NCI-H187 (cell line): ENCODE measurements at places on chromosomes 6 and 20.

- DNase-seq: no peak
These were observed 6.2 kb downstream of the ULBP2 start for GRCh38 chr6:149948011-149948410.

- DNase-seq: no peak
These were observed 72.8 kb downstream of the MDGA1 start for GRCh38 chr6:37624606-37625574.

- no peak for DNase-seq
These were observed 405.8 kb downstream of the PHF3 start for GRCh38 chr6:64041373-64041772.

GRCh38 chr6:168163096-168163731 lies 84.2 kb upstream of the FRMD1 start:
- no peak for DNase-seq

- DNase-seq: no peak
These were observed 4.6 kb downstream of the IP6K3 start for GRCh38 chr6:33742092-33742491.

GRCh38 chr6:19755181-19755580 lies 82.0 kb upstream of the ID4 start:
- no peak for DNase-seq

GRCh38 chr6:77324866-77325265 lies 138.4 kb downstream of the HTR1B start:
- no peak for DNase-seq

- DNase-seq: no peak
These were observed 1066.8 kb upstream of the CITED2 start for GRCh38 chr6:140441256-140441655.

- DNase-seq: no peak
These were observed 18.2 kb upstream of the IL22RA2 start for GRCh38 chr6:137191670-137192069.

DNA sequence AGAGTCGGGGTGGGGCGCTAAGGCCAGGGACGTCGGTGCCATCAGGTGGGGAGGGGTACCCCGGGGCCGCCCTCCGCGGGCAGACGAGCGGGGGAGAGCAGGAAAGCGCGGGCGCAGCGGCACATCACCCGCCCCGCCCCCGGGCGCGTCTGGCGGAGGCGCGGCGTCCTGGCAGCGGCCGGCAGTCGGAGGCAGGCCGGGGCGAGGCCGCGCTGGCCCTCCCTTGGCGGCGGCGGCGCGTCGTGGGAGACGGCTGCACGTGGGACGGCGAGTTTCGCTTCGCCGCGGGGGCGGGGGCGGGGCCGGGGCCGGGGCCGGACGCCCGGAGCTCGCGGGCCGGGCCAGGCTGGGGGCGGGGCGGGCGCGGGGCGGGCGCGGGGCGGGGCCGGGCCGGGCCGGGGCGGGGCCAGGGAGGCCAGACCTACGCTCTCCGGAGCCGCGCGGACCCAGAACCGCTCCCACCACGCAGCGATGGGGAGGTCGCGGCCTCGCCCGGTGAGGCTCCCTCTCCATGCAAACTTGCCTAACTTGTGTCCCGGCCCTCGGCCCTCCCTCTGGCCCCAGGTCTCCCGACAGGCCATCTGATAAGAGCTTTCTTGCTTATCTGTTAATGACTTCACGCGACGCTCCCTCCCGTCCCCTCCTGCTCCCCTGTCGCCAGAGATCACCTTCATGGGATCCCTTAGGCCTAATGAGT lies 12.5 kb downstream of the ITPR3 start:
- peak; percentile 11 for DNase-seq

DNA sequence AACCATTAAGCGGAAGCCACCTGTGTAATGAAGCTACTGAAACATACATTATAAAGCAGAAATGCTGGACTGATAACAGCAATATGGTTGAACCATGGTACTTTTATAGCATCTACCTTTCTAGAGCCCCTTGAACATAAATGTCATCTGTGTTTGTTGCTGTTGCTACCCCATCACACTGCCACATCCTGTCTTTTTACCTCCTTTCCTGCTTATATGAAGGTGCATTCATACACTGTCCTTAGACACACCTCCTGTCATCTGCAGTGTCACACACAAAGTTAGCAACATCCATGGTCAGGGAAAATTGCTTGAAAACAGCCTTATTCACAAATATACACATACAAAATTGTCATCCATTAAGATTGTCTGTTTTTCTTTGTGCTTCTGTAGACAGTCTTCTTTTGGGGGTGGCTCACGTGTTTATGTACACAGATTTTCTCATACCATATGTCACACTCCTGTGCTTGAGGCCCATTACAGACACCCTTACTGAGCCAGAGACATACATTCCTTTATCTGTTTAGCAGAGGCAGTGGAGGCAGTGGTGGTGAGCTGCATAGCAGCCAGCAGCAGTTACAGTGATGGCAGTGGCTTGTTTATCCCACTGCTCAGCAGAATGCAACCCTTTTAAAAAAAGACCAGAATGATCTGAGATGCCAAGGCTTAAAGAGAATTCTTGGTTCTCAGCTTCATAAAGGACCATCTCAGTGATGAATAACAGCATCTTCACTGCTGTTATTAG lies 25.9 kb downstream of the C6orf62 start:
- DNase-seq: no peak

DNA sequence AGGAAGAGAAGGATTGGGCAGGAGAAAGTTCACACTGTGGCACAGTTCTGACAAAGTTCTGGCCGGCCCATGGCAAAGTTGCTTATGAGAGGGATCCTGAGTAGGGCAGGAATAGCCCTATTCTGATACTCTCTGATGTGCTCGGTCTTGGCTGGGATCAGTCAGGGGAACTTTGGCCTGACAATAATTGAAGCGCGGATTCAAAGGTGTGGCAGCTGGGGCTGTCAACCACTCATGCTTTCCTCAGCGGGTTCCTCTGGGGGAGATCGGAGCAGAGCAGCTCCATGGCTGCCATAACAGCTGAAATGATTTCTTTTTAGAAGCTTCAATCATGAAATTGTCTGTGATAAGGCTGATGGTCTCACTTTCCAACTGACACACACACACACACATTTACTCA lies 714.1 kb downstream of the DHX35 start:
- DNase-seq: no peak

- no peak for DNase-seq
These were observed 8.1 kb upstream of the ZBP1 start for GRCh38 chr20:57628047-57628961.

GRCh38 chr20:56860413-56860812 lies 231.3 kb downstream of the TFAP2C start:
- no peak for DNase-seq

DNA sequence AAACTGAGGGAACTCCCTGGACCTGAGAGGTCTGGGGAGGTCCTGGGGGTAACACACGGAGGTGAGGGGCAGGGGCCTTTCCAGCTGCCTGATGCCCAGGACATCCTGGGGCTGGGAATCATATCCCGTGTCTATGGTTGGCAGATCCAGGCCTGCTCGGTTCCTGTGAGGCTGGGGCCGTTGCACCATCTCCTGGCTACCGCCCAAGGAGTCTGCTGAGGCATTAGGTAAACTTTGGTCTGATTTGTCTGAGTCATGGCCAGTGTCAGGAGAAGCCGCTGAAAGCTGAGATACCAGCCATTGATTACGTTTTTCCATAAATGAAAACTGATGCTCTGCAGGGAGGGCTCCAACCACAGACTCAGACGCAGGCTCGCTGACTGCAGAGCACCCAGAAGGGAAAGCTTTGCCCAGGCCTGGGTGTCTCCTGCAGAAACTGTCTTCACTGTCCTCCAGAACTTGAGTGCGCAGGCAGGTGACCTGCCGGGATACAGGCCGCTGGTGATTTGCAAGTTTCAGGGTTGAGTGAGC lies 14.2 kb downstream of the TRAF3IP2 start:
- no peak for DNase-seq

GRCh38 chr20:63173552-63174191 lies 42.3 kb downstream of the YTHDF1 start:
- DNase-seq: no peak

- no peak for DNase-seq
These were observed 64.8 kb upstream of the BEND6 start for GRCh38 chr6:56890066-56890465.

DNA sequence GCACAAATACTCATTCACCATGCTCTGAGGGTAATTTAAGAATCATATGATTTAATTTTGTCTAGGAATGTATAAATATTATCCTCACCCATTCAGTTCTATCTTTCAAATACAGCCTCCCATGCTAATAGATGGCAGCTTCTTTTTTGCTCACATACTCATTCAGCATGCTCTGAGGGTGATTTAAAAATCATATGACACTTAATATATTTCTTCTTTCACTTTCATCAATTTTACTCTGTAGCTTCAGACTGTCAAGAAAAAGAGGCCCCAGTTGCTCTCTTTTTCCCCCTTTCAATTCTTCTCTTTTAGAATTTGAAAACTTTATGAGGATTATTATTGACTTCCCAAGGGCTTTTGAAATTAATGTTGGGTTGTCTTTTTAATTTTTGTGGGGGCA lies 161.7 kb upstream of the LAMP5 start:
- no peak for DNase-seq

GRCh38 chr6:76885861-76886301 lies 577.4 kb downstream of the HTR1B start:
- no peak for DNase-seq

DNA sequence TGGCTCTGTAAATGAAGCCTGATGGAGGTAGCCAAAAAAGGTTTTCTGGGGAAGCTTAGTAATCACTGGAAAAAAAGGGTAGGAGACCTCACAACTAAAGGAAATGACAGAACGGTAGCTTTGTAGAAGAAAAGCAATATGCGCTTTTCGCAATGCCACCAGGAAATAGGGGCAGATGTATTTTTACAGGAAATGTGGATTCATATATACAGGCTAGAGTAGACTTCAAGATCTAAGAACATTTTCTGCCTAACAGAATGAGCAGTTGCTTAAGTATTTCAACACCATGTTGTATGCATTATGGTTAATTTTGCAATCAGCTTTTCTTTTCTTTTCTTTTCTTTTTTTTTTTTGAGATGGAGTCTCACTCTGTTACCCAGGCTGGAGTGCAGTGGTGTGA lies 219.6 kb downstream of the CD83 start:
- DNase-seq: no peak

GRCh38 chr6:115932481-115932880 lies 128.2 kb downstream of the FRK start:
- no peak for DNase-seq

- DNase-seq: no peak
These were observed 39.9 kb upstream of the TBC1D7 start for GRCh38 chr6:13368079-13368730.

- no peak for DNase-seq
These were observed 228.8 kb upstream of the THEMIS start for GRCh38 chr6:128129679-128130078.

DNA sequence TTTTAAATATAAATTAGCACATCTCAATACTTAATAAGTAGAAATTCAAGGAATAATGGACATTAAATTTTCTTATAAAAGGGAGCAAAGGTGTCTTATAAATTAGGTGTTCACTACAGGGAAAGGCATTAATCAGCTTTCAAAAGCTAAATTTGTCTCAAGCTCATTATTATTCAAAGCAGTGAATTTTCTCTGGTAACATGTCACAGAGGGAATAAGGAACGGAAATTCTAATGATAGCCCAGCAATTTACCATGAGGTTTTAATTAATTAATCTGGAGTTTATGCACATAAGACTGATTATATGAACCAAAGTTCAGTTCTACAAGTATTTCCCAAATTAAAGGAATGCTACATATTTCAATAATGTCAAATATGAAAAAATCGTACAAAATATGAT lies 15.4 kb upstream of the GJE1 start:
- DNase-seq: no peak

DNA sequence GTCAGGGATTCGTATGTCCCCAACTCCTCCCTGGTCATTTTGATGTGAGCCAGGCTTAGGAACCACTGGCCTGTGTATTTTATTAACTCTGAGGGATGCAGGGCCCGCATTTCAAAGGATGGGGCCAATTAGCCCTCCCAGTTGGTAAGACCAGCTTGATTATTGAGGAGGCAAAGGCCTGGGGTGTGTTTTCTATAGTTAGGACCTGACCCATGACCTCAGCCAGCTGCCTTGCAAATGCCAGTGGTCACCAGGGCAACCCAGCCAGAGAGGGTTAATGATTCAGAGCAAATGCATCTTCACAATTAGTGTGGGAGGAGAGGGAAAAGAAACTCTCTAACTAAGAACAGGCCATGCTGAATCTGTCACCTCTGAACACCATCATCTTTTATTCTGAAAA lies 835.4 kb downstream of the MAFB start:
- DNase-seq: no peak

DNA sequence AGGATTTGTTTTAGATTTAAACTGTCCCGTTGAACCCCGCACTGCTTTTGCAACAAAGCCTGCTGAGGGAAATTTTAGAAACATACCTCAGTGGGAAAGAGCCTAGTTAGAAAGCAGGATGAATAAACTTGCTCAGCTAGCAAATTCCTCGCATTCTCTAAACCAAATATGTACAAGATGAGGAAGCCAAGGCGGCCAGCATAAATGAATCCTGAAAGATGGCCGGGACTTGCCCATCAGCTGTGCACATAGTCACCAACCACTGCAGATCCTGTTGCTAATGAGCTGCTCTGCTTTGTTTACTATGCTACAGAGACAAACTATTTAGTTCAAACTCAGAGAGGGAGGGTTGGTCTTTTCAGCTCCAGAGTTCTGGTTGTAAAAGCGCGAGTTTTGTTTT lies 49.0 kb downstream of the TMEM170B start:
- DNase-seq: no peak

GRCh38 chr6:6665555-6666243 lies 77.2 kb downstream of the LY86 start:
- no peak for DNase-seq

DNA sequence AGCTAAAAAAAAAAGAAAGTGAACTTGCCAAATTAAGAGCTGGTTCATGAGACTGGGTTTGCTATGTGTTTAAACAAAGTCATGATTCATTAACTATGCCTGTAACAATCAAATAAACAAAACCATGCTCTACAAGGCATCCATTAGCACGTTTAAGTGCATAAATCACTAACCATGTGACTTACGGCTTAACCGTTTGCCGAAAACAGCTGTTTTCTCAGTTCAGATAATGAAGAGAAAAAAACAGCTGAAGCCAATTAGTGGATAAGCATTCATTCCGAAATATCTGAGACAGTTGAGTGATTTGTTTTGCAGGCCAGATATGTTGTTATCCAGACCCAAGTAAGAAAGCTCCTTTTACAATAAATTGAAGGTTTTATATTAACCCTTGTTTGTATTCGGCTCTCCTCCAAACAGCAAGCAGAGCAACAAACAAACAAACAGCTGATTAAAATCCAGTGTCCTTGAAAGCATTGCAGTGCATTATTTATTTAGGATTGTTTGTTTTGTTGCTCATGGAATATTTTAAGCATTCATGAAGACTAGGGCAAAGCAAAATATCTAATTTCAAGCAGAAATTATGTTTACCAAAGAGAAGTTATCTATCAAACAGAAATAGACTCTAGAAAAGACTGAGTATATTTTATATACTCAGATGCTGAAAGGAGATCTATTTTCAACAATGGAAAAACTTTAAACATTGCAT lies 343.5 kb downstream of the RFPL4B start:
- DNase-seq: no peak

GRCh38 chr6:195861-196360 lies 96.4 kb upstream of the DUSP22 start:
- no peak for DNase-seq

GRCh38 chr20:2341336-2341735 lies 39.4 kb upstream of the TGM6 start:
- no peak for DNase-seq
